ENCODE measurements at places on chromosomes 1 and 21.

DNA sequence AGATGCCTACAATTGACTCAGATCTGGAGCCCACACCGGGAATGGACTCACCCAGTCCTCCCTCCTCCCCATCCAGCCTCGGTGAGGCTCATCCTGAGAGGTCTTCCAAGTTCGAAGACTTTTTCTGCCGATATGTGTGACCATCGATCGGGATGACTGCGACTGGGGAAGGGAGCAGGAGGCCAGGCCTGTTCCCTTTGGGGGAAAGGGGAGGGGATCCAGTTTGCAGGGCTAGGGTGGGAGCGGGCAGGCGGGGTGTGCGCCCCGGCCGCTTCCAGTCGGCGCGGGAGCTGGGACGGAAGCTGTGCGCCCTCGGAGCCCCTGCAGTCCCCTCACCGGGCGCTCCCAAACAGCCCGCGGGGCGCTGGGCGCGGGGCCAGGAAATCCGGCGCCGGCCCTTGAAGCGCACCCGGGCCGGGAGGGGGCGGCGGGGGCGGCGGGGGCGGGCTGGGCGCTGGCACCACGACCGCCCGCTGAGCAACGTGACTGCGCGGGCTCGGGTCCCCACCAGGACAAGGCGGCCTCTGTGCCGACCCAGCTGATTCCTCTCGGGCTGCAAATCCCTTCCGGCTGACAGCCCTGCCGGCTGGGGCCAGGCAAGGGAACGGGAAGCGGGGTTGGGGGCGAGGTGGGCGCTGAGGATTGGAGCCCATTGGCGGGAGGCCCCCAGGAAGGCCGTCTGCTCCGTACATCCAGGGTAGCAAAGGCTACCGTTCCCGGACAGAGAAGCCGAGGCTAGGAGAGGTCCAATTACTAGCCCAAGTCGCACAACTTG is 103.9 kb downstream of the EBNA1BP2 start:
- no peak for DNase-seq

GRCh38 chr1:119737040-119737682 is 25.4 kb downstream of the PHGDH start:
- DNase-seq, result no peak

- DNase-seq, result no peak
Measured at GRCh38 chr21:15219039-15219438, 154.2 kb upstream of the NRIP1 start.

- no peak for DNase-seq
Measured at GRCh38 chr1:205003358-205004131, 39.5 kb upstream of the CNTN2 start.

DNA sequence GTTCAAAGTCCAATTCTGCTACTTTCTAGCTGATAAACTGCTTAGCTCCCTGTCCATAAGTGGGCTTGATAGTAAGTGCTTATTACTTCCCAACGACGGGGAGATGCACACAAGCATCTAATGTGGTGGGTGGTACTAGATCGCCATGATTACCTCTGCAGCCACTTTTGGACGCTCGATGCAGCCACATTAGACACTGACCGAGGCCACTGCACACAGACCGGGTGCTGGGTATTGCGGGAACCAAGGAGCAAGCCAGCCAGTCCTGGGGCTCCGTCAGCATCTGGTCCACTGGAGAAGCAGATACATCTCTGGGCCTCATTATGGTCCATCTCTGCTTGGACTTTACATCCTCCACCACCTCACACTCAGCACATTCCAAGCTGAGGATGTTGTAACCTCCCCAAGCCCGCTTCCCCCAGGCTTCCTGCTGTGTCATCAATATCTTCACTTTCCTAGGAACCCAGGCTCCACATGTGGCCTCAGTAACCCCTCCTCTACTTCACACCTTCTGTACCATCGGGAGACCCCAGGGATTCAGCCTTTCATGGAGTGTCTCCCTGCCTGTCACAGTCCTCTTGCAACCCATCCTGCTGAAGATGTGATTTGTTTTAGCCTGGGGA is 48.2 kb downstream of the RHOU start:
- no peak for DNase-seq

DNA sequence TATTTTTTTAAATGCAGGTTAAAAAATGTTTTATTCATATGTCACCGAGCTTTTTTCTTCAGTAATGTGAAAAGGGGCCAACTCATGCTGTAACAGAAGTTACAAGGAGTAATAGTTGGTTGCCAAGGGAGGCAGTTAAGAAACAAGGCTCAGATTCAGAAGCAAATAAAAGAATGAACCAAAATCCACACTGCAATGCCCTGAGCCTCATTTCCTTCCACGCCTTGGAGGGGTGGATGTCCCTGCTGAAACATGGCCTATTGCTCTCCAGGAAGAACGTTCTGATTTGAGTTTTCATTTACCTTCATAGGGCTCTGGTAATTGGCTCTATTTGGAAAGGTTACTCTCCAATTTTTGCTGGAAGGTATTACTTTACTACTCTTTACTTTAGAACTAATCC is 24.4 kb downstream of the ALG14 start:
- no peak for DNase-seq

DNA sequence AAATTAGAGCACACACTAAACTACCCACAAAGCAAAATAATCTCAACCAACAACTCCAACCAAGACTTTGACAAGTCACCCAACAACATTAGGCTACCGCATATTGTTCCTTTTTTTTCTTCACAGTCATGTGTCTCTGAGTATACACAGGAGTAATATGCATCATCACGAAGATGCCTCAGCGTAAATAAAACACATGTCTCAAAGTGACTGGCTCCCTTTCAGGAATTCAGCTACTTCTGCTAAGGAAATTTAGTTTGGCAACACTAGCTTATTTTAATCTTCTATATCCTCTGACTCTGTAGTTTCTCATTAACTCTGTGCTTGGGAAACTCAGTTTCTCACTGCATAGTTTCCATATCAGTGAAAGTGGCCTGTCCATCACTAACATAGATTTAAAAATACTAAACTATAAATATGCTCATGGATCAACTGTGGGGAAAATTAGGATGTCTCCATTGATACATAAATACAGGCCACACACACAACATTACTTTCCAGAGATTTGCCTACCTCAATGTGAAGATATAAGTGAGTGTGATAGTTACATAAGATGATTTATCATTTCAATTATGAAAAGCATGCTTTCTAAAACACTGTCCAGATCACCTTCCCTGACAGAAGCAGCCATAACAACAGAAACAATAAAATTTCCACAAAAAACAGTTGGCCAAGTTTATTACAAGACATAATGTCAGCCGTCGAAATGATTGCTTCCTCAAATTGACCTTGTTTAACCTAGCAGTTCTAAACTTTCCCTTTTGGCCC is 113.2 kb downstream of the PTGER3 start:
- DNase-seq, result no peak

- no peak for DNase-seq
Measured at GRCh38 chr1:27885114-27885528, 12.8 kb downstream of the THEMIS2 start.

DNA sequence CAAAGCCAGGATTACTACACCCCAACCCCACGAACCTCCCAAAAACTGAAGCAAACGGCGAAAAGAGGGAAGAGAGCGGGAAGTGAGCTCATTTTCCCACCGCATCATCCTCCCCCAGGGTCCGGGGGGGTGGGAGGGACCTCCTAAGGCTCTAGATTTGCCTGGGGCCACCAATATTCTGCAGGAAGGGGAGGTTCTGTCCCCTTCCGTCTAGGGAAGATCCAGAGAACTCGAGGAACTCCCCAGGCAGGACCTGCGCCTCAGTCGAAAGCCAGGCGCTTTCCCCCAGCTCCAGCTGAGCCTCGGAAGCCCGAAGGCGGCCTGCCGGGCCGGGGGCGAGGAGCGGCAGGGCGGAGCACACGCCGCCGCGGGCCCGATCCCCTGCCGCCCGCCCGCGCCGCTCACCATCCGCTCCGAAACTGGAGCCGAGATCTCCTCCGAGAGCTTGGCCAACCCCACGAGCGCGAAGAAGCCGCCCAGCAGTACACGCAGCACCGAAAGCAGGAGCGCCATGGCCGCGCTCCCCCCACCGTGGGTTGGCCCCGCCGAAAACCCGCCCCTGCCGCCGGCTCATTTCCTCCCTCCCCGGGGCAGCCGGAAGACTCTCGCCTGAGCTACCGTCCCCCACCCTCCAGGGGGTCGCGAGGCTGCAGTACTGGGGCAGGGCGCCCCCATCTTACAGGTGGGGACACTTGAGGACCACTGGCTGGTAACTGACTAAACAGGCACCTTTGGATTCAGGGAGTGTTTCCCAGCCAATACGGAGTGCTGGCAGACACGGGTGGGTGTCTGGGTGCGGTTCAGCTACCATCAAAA is at the start of gene TMEM35B:
Gene TMEM35B, minus strand, starts transcription at position 555 of the 816 bp plus-strand sequence. Its CDS starts 42 bp downstream, at position 513.
- peak; percentile 43 for DNase-seq

DNA sequence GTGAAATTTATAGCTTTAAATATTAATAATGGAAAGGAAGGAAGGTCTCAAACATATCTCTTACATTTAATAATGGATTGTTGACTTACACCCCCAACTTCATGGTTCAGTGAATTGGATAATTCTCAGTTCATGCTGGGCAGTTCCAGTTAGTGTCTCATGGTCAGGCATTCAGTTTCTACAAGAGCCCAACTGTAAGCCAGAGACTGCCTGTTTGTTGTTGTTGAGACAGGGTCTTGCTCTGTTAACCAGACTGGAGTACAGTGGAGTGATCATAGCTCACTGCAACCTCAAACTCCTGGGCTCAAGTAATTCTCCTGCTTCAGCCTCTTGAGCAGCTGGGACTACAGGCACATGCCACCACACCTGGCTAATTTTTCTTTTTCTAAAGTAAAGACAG is 5.0 kb upstream of the DMAP1 start:
- DNase-seq, result no peak

DNA sequence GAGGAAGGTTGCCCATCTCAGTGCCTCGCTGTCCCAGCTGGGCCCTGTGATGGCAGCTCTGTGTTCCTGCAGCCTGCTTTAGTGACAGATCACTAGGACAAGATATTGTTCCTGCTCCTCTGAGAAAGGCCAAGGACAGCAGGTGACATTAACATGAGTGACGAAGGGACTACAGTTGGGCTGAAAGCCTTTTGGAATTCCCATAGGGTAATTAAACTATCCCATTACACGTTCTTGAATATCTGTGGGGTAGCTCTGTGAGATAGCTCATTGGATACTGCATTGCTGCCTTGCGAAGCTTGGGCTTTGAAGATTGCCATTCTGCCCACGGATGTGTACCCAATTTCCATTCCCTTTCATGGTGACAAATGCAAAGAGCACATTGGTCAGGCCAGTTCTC is 78.2 kb upstream of the COA6 start:
- DNase-seq, result no peak

DNA sequence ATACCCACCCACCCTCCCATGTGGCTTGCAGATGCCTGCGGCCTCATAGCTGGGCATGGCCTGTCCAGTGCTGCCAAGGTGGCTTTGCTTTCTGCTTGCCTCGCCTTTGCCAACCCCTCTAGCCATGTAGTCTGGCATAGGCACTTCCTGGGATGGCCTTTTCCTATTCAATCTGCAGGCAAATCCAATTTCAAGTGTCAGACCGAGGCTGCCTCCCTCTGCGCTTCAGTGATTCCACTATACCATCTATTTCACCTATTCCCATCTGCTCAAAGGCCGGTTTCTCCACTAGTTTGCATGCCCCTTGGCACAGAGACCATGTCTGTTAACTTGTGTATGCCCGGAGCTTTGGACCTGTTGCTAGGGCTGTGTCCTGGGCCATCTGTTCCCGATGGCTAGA is 3.8 kb upstream of the ZBTB21 start:
- DNase-seq, result no peak

- DNase-seq, result peak; percentile 18
Measured at GRCh38 chr1:159077120-159077961, 775 bp upstream of the AIM2 start.

DNA sequence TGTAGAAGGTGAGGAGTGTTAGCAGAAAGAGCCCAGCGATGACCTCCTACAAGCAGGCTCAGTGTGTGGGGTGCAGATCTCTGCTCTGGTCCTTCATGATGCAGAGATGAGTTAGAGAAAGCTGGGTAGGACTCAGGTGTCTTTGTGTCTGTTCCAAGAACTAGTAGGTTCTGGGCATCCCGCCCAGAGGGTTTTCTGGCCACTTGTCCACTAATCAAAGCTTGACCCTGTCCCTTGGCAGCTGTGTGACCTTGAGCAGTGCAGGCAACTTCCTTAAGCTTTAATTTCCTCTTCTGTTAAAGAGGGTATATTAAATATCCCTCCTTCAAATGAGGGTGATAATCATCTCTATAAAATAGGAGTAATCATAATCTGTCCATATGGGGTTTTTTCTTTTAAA is 54.7 kb upstream of the WNT4 start:
- no peak for DNase-seq

DNA sequence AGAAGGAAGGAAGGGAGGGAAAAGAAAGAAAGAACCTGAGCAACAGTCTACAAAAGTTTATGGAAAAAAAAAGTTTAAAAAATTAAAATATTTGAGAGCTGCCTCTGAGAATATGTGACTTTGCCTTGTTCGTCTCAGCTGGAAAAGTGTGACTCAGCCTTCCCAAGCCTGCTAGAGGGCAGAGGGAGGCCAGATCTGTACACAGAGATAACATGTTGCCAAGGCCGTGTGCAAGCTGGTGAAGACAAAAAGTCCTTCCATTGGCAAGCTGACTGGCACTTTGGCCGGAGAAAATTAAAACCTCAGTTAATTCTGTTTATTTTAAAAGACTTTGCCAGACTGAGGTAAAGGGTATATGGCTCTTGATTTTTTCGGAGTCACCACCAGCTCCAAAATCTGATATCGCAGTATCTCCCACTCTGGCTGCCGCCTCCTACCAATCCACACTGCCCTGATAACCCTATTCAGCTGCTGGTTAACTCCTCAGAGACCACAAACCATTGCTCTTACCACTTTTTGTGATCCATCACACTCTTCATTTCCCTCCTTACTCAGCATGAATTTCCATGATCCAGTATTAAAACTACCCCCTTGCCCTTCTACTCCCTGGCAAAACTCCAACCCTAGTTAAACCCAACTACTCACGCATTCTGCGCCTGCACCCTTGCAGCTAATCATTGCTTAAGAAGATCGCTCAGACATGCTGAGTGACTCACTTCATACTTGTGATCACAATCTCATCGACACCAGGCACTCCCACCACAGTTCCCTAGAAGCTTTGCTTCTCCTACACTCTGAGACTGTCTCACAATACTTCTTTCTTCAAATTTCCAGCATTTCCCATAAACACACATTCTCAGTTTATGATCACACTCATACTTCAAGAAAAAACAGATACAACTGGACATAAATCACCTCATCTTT is 5.7 kb upstream of the PPP1R15B start:
- peak; percentile 94 for DNase-seq

DNA sequence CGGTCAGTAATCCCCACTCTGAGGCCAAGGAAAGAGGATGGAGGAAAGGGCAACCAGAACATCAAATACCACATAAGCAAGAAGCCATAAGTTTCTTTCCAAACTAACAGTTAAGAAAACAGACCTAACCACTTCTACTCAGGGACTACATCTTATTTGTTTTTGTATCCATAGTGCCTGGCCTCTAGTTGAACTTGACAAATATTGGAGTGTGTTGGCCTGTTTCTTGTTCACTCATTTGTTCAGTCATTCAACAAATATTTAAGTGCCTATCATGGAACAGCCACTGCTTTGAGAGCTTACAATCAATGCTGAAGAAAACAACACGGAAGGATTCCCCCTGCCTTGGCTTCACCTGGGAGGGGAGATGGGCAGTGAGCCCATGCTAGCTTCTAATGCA is 69.7 kb downstream of the ST6GALNAC3 start:
- DNase-seq, result no peak

All from stromal cell of bone marrow (primary cell).